ENCODE measurements at places on chromosomes 12 and 14.
A peak's percentile ranks its signal among the peaks of the same experiment; 100 is the strongest.

DNA sequence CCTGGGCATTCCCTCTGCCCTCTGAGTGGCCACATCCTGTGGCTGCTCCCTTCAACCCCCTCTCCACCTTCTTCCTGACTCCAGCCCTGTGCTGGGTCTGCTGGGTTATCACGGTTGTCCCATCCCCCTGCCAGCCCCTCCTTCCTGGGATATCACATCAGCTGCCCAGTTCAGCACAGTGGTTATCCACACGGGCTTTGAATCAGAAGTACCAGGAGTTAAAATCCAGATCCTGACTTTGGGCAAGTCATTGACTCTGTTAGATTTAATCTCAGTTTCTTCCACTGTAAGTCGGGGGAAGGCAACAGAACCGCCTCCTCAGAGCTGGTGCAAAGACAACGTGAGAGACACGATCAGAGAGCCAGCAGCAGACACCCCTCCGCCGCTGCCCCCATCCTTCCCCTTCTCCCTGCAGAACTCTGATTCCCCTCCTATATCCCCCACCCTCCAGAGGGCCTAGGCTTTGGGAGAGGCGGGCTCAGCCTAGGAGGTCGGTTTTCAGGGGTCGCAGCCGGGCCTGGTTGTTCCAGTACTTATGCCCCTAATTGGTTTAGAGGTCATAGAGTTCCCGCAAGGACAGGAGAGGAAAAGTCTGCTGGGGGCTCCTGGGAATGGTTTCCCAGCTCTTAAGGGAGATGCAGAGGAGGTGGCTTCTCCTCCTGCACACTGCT lies 42.5 kb downstream of the PRIMA1 start:
- DNase-seq = no peak

DNA sequence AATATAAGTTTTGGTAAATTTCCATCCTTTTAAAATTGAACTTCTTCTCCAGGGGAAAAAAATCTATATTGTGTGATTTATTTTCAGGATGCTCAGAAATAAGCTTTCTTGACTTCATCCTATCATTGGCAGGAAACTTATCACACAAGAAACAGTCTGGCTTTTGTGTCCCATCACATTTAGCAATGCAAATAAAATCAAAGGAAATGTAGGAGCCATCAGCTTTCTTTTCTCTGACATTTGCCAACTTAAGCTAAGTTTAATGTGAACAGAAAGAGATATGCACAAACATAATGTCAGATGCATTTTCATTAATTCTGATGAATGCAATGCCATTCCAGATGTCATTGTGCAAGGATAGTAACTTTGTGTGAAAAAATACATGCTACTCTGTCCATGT lies 56.6 kb downstream of the LIN7A start:
- no peak for DNase-seq

DNA sequence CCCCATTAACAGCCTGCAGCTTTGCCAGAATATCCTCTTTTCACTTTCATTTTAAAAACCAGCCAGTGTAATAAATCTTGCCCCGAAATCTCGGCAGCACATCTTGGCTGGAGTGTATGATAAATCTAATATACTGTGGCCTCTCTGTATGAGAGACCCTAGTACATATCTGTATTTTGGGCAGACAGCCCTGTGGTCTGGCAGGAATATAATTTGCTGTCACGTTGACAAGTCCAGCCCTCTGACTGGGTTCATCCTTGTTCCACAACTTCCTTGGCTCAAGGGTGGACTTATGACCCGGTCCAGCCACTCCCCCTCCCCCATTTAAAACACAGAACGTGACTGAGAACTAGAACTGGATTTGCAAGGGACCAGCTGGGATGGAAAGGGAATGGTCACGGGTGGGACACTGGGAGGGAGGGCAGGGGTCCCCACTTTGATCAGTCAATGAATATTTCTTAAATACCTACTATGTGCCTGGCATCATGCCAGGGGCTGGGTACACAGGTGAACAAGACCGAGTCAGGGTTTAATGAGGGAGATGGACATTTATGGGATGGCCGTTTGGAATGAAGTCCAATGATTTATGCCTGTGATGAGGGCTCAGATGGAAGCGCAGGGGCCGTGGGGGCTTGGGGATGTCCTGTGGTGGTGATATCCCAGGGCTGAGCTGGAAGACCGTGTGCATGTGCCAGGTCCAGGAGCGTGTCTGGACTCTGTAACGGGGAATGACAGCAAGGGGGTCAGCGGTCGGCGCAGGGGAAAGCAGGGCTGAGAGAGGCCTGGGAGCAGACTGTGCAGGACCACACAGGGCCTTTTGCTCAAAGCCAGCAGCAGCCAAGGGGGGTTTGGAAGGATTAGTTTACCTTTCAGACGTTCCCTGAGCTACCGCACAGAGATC lies 190.5 kb downstream of the PHETA1 start:
- DNase-seq = no peak

GRCh38 chr14:65377576-65377975 lies 35.0 kb upstream of the FUT8 start:
- no peak for DNase-seq

GRCh38 chr12:32765906-32766305 lies 10.2 kb upstream of the YARS2 start:
- DNase-seq = no peak

GRCh38 chr12:27164330-27165040 lies 79.6 kb upstream of the STK38L start:
- DNase-seq = no peak

- DNase-seq = no peak
Measured at GRCh38 chr14:74616996-74617700, 5.1 kb upstream of the LTBP2 start.

DNA sequence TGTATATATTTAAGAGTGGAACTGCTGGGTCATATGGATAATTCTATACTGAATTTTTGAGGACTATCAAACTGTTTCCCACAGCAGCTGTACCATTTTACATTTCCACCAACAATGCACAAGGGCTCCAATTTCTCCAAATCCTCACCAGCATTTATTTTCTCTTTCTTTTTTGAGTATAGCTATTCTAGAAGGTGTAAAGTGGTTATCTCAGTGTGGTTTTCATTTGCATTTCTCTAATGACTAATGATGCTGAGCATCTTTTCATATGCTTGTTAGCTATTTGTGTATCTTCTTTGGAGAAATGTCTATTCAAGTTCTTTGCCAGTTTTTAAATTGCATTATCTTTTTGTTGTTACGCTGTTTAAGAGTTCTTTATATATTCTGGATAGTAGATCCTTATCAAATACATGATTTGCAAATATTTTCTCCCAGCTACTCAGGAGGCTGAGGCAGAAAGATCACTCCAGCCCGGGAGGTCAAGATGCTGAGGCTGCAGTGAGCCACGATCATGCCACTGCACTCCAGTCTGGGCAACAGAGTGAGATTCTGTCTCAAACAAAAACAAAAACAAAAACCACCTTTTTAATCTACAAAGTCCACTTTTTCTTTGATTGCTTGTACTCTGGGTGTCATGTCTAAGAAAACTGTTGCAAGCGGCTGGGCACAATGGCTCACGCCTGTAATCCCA lies 32.8 kb downstream of the GTF2A1 start:
- no peak for DNase-seq

DNA sequence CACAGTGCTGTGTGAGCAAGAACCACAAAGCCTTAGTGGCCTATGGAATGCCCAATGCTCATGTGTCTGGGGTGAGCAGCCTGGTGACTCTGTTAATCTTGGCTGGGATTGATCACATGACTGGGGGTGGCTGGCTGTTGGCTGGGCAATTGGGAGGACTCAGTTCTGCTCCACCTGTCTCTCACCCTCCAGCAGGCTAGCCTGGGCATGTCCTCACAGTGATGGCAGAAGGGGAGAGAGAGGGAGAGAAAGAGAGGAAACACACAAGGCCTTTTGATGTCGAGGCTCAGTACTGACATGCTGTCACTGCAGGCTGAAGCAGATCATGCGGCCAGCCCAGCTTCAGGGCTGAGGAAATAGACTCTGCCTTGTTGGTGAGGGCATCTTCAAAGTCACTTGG lies 136.8 kb downstream of the TBX5 start:
- DNase-seq = no peak

DNA sequence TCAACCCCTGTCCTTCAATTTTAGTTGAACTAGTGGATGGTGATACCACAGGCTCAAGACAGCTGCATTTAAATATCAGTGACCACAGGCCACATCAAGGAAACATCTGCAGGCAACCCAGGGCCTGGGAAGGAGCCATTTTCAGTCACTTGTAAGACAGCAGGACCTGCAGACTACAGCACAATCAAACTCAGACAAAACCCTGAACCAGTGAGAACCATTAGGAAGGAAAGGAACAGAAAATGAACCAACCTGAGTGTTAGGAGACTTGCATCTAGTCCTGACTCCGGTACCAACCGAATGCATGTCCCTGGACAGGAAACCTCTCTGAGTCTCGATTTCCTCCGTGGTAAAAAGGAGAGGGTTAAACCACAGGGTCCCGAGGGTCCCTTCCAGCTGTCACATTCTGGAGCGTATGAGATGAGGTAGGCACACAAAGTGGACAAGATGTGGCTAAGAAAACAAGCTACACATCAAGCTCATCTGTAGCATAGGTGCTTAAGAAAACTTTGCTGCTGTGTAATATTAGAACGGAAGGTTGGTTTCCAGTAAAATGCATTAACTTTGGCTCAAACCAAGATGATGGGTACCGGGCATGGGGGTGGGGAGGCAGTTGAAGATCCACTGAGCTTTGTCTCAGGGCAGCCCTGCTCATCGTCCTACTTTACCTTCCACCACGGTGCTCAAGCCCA lies 1.6 kb upstream of the CDKN1B start:
- DNase-seq = no peak

DNA sequence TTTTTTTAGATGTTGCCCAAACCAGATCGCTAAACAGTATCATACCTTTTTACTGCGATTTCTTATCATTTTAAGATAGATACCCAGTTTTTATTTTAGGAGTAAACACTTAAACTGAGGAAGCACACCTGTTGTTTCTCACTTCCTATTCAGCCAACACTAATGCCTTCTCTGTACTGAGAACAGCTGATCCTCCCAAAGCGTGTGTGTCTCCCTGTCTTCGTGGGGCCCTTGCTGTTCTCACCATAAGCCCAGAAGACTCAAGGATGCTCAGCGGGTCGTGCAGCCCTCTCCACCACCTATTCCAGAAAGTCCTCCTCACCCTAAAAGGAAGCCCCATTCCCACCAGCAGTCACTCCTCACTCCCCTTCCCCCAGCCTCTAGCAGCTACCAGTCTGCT lies 14.8 kb downstream of the PPP2R5C start:
- no peak for DNase-seq

- no peak for DNase-seq
Measured at GRCh38 chr14:79708426-79709388, 502.6 kb downstream of the DIO2 start.

DNA sequence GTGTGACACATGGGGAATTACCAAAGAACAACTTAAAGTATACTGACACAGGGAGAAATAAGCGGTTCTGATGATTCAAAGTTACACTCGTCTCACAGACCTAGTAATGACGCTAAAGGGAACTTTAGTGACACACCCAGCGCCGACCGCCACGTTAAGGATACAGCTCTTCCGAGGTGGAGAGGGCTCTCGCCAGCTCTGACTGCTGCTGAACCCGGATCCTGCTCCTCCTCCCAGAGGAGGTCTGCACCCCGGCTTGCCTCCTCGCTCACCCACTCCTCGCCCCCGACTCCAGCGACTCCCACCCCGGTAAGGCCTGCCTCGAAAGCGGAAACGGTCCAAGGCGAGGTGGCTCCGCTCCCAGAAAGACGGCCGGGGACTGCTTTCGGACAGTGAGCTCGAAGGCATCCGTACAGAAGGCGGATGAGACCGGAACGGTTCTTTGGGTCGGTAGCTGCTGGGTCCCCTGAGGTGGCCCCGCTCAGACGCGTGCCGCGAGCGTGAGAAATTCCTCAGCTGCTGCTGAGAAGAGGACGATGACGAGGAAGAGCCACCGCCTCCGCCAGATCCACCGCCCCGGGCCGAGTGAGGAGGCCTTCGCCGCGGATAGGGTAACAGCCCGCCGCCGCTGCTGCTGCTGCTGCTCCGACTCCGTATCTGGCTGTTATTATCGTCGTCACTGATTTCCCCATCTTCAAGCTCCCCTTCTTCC lies 643 bp downstream of the ZFC3H1 start:
- peak; percentile 87 for DNase-seq

GRCh38 chr14:52119030-52119429 lies 50.2 kb upstream of the NID2 start:
- DNase-seq = no peak

GRCh38 chr12:71694099-71694820 lies 8.4 kb downstream of the TMEM19 start:
- DNase-seq = no peak

- no peak for DNase-seq
Measured at GRCh38 chr12:76042147-76042546, 10.6 kb upstream of the PHLDA1 start.

DNA sequence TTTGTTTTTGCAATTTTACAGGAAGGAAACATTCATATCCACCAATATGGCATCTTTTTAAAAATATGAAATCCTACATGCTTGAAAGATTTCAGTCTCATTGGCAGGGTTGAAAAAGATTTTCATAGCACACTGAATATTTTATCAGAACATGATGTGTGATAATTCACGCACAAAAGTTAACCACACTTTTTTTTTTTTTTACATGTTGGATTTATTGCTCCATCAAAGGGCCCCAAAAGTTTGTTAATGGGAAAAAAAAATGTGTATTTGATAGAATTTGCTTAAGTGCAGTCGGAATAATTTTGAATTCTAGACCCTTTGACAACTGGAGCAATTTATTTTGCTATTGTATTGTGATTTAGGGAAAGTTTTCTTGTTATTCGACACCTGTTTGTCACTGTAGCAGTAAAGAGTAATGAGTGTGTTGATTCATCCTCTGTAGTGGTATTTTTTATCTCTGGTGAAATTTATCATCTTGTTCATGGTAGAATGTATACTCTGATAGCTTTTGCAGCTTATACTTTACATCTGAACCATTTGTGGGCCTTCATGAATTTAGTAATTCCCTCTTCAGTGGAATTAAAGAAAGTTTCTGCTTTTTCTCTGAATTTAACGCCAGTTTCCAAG lies 1.1 kb downstream of the EML1 start:
- DNase-seq = no peak

GRCh38 chr14:106662936-106663550 lies 1136.7 kb downstream of the TMEM121 start:
- no peak for DNase-seq

DNA sequence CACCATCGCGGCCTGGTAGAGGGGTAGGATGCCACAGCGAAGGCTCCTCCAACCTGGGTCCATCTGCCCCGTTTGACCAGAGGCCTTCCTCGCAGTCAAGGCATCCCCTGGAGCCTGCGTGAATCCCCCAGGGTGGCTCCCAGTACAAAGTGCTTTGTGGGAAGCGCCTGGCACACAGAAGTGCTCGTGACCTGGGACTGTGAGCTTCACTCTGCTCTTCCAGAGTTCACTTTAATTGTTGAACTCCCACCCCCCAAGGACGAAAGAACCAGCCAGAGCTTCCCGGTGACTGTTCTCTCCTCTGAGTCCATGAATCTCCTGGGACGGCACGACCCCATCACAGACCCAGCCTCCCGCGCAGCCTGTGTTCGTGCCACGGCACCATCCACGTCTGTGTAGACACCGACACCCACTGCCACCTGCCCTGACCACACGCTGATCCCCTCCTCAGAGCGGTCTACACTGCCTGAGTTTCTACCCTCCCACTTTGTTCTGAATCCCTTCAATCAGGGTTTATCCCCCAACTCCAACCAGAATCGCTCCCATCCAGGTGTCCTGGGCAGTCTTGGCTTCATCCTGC lies 15.9 kb downstream of the P2RX2 start:
- no peak for DNase-seq

- peak; percentile 84 for DNase-seq
Measured at GRCh38 chr12:49827401-49828099, 663 bp downstream of the NCKAP5L start.
